Kidney epithelial cell (primary cell): ENCODE measurements at places on chromosomes 6 and 20. TPM values are rescaled to one million over a fixed set of nuclear protein-coding genes. Genes with fewer than 3 reads are reported as not detected.

DNA sequence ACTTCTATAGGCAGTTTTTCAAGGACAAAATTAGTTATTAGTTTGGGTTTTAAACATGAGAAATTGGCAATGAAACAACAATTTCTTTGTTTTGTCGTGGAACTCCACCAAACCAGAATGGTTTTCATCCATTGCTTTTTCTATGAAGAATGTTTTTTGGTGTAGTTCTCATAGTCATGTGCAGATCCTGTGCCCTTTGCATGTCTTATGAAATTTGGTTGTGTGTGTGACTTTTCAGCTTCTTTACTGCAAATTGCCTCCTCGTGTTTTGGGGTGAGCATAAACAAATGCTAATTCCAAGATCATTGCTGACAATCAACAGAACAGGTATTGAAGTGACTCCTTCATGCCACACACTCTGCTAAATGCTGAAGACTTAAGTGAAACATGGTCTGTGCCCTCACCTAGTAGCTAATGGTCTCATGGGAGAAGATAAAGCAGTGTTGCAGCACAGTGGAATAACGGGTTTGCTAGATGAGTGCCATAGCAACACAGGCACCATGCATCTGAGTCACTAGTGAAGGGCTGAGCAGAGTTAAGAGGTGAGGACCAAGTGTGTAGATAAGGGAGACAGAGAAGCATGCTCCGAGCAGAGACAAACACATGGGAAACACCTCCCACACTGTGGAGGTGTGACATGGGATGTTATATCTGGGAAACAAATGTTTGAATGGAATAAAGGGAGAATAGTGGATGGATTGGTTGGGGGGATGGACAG, 120.0 kb downstream of the SLC16A10 start:
- no peak for DNase-seq

- no peak for DNase-seq
These were observed 876 bp upstream of the TBPL1 start for GRCh38 chr6:133951881-133952814.

DNA sequence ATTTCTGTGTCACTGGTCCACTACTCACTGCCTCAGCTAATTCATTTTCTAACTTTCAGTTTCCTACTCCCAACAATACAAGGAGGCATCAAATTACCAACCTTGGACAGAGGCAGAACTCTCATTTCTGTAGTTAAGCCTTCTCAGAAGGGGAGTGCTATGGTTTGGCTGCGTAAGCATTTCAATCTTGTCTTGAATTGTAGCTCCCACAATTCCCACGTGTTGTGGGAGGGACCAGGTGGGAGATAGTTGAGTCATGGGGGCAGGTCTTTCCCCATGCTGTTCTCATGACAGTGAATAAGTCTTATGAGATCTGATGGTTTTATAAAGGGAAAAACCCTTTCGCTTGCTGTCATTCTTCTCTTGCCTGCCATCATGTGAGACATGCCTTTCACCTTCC, 22.9 kb downstream of the HLA-DRA start:
- no peak for DNase-seq

DNA sequence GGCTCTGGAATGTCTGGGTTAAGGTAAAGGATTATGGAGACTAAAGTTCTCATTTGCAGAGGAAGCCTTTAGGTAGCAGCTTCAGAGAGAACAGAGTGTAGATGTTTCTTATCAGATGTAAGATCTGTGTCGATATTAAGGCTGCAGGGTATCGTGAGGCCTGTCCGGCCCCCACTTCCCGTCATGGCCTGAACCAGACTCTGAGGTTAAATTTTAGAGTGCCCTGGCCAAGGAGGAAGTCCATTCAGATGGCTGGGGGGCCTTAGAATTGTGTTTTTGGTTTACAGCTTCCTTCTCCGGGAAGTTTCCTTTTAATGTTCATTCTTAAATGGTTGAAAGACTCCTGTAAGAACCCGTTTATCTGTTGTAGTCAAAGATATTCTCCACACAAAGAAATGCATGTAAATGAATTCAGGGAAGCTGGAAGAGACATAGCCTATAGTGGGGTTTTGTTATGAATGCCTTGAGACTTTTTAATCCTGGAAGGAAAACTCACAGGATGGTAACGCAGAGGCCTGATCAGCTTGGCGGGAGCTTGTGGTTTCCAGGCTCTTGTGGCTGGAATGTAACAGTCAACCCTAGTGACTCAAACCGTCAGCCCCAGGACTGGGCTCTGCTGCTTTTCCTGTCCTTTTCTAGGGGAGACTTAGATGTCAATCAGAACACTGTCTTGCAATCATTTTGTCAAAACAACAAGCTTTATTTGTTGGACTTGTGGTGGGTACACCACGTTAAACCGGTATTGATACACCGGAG, 34.7 kb downstream of the KIF25 start:
- DNase-seq = peak; percentile 61

GRCh38 chr6:11804135-11804534, 25.5 kb upstream of the ADTRP start:
- DNase-seq = no peak

- no peak for DNase-seq
These were observed 18.0 kb downstream of the PRPH2 start for GRCh38 chr6:42704251-42704936.

TMEM200A gene
- 17.1 and 20.0 TPM in 2 replicates for total RNA-seq
